A549 treated with CpdA at 1 μM for 4 hours (cell line): ENCODE measurements at places on chromosomes 2 and 18. TPM values are rescaled to one million over a fixed set of nuclear protein-coding genes. Genes with fewer than 3 reads are reported as not detected.

MALT1 gene
- 11.1 to 13.4 TPM (median 12.7 TPM) in 5 replicates for total RNA-seq

GMPPA gene
- 35.2 to 40.5 TPM (median 38.8 TPM) in 5 replicates for total RNA-seq

GPBAR1 gene
- 0.07 to 0.17 TPM (median 0.15 TPM) in 5 replicates for total RNA-seq

GPR35 gene
- 0.40 to 1.3 TPM (median 0.93 TPM) in 5 replicates for total RNA-seq

CFAP65 gene
- total RNA-seq = 0.10 to 0.34 TPM (median 0.14 TPM) in 5 replicates
